ENCODE measurements at places on chromosomes 3 and 15. TPM values are rescaled to one million over a fixed set of nuclear protein-coding genes. Genes with fewer than 3 reads are reported as not detected.

The PLSCR2 gene
- total RNA-seq, result 0.60 TPM

The IFRD2 gene
- 52.0 TPM for total RNA-seq

The PTPN23 gene
- 22.0 TPM for total RNA-seq

The KBTBD13 gene
- not detected for total RNA-seq

The ROBO2 gene
- total RNA-seq, result 2.1 TPM

The ACKR4 gene
- 0.74 TPM for total RNA-seq

The BNIP2 gene
- 15.7 TPM for total RNA-seq

The CP gene
- 2.0 TPM for total RNA-seq

The GOLGA8R gene
- total RNA-seq, result 2.2 TPM

The MST1R gene
- total RNA-seq, result 7.5 TPM

The RLBP1 gene
- not detected for total RNA-seq

DNA sequence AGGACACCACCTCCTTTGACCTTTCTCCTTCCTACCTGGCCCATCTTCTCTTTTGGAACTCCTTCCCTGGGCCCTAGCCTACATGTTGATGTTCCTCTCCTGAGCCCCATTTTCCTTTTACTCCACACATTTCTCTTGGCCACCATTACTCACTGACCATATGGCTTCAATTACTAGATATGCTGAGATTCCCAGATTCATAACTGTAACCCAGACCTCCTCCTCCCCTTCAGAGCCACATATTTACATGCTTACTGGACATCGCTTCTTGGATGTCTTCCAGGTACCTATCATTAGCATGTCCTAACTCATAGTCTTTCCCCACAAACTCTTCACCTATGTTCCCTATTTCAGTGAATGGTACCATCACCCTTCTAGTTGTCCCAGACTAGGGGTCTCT, 24.4 kb upstream of the TRIM59 start:
- DNase-seq, result no peak

DNA sequence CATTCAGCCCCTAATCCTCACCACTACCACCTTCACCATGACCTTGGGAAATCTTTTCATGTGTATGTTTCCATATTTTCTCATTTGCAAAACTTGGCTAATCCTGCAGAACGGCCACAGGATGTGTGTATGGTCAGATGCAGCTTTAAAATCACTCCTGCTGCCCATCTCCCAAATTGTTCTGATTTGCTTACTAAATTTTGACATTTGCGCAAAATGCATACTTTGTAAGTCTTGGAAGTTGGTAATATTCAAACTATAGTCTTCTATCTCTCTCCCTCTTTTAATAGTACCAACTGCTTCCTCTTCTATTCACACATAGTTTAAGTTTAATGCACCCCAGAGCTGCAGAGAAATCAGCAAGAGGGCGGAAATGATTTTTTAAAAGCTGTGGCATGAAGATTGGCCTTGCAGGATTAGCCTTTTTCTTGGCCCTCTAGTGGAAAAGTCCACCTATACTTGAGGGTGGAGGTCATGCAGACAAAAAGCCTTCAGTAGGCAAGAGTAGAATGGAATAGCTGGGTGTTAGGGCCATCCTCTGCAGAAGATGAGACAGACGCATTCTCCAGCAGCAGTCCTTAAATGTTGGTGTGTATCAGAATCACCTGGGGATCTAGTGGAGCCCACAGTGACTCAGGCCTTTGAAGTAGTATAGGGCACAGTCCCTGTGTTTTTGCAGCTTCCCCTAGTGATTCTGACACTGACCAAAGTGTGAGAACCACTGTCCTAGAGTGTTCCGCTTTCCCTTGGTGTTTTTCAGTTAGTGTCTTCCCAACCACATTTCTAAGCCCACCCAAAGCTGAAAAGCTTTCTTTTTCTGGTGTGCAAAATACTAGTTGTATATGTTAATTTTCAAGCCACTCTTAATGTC, 181.7 kb downstream of the CHST2 start:
- DNase-seq, result no peak

DNA sequence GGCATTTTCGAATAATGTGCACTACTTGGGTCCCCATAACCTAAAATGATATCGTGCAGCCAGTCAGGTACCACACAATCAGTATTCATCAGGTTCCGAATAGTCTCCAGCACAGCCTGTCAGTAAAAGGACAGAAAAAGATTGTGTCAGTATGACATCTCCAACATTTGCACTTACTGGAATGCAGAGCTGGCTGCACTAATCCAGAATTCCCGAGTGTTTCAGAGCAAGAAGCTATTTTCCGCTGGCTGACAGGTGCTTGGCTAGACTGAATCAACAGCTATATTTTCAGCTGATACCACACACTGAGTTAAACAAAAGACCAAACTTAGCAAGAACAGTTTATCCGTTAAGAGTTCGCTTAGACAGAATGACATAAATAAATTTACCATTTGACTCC, 68.8 kb downstream of the AQR start:
- DNase-seq, result no peak

DNA sequence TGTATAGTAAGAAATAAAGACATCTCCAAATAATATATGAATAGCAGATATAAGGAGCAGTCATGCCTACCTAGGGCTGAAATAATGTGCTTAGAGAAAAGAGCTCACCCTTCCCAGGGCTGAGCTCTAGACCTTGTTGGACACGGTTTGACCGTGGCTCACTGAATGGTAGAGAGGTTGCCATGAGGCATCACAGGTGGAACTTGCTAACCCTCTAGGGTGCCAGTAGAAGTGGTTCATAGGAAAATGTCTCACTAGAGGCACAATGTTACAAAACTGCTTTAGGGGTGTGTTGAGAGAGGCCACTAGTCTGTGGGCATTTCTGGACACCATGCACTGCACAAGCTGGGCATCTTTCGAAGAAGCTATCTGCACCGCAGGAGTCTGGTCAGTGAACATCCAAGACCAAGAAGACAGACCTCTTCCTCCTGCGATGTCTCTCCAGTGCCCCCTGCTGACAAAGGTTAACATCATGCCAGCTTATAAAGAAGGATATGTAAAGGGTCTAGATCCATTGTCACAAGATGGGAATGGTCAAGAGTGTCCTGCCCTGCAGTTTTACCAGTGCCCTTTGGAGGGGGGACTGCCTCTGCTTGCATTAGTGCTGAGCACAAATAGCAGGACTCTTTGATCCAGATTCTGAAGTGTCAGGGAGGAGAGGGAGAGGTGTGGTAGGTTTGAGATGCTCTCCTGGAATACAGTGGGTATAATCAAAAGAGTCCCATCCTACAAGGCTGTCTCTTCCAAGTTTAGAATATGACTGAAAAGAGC, 266.8 kb downstream of the ZNF385D start:
- DNase-seq, result peak; percentile 21

DNA sequence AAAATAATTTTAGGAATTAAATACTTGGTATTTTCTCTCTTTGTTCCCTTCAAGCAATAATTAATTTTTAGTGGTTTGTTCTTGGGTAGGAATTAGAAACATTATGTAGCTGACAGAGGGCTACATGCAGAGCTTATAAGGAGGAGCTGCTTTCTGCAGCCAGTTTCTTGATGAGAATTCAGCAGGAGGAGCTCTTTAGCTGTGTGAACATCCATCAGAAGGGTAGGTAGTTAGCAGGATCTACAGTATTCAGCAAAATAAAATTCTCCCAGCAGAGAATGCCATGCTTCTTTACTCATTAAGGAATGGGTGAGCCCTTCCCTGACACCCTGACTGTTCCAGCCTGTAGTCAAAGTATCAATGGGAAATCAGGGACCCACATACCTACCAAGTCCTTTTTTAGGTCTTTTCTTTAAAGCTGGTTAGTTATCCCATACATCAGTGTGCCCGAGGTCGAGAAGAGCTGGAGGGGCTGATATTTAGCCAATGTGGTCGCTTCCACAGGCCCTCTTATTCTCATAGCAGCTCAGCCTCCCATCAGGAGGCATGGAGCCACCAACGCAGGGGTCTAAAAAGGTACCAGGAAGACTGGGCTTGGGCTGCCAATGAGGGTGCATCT, 54.0 kb downstream of the KCNAB1 start:
- no peak for DNase-seq

DNA sequence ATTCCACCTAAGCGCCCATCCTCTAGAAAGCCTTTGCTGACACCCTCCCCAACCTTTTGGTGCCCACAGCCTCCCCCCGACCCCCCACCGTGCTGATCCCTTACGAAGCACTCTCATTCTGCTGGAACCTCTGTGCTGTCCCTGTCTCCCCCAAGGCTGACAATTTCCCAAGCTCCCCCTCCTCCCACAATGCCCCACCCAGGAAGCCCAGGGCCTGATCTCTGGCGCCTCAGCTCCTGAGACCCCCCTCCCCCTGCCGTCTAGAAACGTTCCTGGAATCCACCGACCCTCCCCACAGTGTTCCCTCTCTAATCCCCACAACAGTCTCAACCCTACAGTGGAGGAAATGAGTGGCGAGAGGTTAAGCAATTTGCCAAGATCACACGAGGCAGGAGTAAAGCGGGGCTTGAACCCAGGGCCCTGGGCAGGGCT, 18.3 kb downstream of the MYL3 start:
- DNase-seq, result no peak

- no peak for DNase-seq
These were observed 10.7 kb downstream of the RBM15B start for GRCh38 chr3:51401735-51402134.

DNA sequence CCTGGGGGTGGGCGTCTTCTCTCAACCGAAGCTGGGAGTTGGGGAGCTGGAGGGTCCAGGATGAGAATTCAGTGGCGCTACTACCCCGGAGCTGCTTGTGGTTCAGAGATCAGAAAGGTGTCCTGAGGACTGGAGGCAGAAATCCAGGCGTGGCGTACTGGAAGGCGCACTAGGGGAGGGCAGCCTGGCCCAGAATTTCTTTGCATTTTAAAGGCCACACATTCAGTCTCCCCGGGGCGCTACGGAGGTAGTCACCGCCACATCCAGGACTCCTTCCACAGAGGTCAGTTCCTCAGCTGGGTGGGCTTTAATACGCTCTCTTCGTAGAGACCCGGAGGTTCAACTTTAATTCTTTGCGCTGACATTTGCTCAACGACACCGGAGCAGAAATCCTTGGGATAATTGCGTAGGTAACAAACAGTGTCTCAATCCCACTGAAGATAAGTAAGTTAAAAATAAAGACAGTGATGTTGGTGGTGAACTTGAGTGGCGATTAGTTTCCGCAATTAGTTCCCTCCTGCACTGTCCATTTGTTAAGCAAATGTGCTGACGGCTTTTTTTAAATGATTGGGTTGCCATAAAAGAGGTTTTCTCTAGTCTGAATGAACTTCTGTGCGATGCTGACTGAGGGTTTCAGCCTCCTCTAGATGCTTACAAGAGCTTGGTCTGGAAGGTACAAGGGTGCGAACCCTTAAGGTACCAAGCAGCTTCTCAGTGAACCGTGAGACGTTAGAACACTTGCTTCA, 535 bp downstream of the MCTP2 start:
- DNase-seq, result no peak

DNA sequence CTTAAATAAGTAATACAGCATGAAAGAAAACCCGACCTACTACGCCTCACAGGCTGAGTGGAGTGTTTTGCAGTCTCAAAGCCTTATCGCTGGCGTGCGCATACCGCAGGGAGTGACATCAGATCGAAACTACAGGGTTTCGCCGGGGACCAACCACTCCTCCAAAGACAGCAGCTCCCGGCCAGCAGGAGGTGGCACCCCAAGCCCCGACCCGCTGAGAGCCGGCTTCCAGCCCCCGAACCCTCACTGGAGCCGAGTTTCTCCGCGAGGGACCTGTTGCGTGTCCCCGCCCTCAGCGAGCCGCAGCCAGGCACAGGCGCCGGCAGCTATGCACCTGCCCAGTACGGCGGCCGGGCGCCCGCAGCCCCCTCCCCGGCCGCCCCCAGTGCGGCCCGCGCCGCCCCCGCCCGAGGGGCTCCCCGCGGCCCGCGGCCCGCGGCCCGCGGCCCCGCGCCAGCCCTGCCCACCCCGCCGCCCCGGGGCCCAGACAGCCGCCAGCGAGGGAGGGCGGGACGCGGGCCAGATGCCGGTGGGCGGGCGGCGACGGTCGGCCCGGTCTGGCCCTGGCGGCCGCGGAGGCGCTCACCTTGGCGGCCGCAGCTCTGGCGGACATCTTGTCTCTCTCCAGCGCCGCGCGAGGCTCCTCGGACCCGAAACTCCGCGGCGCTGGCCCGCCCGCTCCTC, 710 bp downstream of the TJP1 start:
- peak; percentile 80 for DNase-seq

- no peak for DNase-seq
These were observed 123.2 kb upstream of the TUSC7 start for GRCh38 chr3:116586285-116586944.

DNA sequence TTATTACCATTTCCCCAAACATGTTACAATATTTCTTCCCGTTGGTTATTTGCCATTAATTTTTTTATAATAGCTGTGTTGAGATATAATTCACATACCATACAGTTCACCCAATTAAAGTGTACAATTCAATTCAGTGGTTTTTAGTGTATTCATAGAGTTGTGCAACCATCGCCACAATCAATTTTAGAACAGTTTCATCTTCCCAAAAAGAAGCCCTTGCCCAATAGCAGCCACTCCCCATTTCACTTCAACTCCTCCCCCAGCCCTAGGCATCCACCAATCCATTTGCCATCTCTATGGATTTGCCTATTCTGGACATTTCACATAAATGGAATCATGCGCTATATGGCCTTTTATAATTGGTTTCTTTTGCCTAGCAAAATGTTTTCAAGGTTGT, 225.1 kb downstream of the EPHB1 start:
- DNase-seq, result no peak

DNA sequence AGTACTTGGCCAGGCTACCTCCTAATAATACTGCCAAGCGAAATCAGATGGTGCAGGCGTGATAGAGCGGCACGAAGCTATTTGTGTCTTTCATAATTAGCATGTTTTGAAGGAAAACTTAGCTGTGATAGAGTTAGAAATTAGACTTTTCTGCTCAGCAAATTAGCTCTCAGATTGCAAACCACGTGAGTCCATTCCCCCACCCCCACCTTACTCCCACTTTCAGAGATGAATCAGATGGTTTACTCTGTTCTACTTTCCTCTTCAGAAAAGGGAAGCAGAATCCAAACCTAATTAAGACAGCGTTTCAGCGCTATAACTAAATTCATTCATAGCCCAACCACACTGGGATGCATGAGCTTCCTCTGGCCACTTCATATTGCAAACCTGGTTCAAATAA, 214.6 kb downstream of the SLCO3A1 start:
- no peak for DNase-seq

DNA sequence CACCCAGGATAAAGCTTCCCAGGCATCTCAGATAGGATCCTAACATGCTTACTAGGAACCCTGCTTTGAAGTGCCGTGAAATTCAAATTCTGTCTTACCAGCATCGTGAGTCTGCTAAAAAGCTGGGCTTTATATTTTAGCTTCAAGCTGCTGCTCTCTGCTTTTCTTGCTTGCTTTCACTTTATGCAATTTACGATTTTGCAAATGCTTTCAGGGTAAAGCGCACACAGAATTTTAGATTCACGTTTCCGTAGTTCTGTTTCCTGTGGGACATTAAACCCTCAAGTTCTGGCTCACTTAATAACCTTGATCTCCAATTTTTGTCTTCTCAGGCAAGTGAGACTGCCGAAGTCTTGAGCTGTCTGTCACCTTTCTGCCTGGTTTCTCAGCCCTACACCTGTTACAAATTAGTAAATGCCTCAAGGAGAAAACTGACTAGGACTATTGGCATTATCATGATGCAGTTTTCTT, 170.5 kb upstream of the TGFBR2 start:
- no peak for DNase-seq

All from pancreas (tissue), 10 donors.